ENCODE measurements at places on chromosomes 7 and 10.

- DNase-seq: peak; percentile 67
Observed at GRCh38 chr7:2522780-2523433, 3.3 kb downstream of the LFNG start.

DNA sequence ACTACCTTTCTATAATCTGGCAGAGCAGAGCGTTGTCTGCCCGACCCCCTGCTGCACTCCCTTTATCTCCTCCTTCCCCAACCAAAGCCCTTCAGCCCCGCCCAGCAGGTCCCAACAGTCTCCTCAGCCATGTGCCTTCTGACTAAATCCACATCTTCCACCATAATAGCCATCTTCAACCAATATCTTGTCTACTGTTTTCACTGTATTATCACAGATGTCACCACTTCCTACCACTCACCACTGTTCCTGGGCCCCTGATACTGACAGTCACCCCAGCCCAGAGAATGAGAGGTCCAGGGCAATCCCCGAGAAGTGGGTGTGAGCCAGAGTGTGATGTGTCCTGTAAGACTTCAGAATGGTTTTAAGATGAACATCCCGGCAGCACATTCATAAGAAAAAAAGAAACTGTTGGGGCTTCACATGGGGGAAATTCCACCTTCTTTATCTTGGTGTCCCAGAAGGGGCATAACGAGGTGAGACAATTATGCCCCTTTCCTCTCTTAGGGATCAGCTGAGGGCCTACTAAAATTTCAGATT, 25.3 kb downstream of the CCDC6 start:
- DNase-seq: no peak

DNA sequence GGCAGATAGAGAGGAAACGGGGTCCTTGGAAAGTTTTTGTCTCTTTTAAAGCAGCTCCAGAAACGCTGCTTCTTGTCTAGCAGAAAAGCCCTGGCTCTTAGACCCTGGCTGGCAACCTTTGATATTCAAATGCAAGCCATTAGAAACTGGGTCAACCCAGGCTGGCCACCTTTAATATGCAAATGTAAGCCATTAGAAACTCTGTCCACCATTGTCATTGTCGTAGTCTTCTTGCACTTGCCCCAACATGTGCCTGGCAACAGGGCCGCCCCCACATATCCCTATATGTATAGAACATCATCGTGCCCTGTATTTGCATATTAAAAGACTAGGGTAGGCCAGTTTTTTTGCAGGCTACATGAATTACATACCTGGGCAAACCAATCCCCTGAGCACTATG, 621.3 kb upstream of the DPP6 start:
- no peak for DNase-seq

DNA sequence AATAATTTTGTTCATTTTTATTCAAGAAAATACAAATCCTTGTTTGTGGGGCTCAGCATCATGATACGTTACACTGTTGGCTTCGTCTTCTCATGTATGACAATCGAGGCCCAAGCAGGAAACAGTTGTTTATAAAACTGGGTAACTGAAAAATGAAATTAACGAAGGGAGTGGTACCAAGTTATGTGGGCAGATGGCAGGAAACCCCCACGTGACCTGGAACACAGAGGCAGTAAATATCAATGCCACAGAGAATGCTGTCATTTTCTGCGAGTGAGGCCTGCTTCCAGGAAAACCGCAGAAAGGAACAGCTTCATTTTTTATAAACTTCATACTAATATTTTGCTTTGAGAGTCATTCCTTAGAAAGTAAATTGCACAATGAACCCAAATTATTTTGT, 201.0 kb upstream of the ADARB2 start:
- no peak for DNase-seq

DNA sequence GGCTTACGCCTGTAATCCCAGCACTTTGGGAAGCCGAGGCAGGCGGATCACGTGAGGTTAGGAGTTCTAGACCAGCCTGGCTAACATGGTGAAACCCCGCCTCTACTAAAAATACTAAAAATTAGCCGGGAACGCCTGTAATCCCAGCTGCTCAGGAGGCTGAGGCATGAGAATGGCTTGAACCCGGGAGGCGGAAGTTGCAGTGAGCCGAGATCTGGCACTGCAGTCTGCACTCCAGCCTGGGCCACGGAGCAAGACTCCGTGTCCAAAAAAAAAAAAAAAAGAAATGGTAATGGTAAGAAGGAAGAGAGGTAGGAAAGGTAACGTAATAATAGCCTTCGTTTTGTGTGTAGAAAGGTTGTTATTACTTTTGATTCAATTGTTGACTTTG, 1.2 kb downstream of the HSPA14 start:
- DNase-seq: no peak

- DNase-seq: no peak
Observed at GRCh38 chr7:111561654-111561903, 713 bp downstream of the IMMP2L start.

DNA sequence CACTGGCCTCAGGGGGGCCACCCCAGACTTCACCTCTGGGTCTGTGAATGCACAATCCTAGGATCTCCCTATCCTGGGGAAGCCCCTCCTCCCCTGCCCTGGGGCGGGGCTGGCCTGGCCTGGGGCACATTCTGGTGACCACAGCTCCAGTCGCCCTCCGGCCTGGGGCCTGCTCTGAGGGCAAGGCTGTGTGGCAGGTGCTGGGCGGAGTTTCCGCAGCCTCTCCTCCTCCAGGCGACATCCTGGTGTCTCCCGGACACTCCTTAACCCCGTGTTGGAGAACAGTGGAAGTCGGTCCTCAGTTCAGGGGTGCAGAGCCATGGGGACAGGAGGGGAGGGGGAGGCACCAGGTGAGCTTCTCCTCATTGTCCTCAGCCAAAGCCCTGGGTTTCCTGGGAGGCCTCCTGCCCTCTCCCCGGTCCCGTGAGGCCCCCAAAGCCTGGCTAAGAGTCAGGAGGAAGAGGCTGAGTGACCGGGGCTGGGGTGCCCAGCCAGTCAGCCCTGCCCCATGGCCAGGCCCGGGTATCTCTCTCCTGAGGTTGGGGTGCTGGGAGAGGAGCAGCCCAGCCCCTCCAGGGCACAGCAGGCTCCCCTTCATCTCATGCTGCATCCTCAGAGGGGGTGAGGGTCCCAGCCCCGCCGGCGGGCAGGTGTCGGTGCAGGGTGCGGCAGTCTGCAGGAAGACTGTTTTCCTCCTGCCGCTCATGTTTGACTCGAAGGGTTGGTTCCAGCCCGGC, 22.6 kb downstream of the UNCX start:
- DNase-seq: no peak

DNA sequence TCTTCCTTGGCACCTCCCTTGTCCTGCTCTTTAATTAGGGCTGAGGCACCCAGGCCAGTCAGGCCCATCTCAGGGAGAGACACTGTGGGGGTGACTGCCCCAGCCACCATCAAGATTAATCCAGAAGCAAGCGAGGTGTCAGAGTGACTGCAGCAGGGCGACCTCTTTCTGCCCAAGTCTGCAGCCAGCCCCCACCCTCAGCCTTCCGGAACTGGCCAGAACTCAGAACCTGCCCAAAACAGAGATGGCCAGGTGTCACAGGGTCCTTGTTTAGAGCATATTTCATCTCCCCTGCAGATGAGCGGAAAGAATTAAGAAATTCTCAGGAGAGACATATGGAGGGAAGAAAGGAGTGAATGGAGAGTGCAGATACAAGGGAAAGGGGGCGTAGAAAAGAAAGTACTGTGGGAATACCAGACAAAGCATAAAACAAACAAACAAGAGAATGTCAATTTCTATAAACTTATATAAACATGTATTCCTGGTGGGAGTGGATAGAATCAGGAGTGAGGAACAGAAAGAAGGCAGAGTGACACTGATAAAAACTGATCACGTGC, 188.8 kb upstream of the NRP1 start:
- DNase-seq: no peak

- DNase-seq: no peak
Observed at GRCh38 chr10:127896590-127896989, 3.8 kb upstream of the CLRN3 start.

DNA sequence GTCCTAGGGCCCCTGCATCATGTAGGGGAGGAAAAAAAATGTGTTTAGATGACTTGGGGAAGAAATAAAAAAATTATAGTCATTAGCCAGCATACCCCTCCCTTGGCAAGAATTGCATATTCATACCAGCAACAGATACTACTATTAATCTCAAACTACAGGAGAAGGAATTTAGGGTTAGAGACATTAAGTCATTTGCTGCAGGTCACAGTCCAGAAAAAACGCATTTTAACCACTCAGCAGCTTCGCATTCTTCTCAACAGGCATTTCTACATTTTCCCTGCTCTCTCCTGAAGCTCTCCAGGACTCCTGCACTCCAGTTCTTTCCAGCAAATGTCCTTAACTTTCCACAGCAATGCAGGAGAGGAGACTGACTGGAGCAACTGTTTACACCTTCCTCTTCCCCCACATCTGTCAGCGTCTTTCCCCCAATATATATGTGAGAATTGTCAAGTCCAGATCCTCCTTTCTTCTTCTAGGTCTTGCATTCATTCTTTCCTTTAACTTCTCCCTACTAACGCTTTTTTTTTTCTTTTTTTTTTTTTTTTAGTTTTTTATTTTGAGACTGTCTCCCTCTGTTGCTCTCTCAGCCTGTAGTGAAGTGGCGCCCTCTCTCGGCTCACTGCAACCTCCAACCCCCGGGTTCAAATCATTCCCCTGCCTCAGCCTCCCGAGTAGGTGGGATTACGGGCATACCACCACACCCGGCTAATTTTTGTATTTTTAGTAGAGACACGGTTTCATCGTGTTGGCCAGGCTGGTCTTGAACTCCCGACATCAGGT, 35.6 kb downstream of the PRPS1L1 start:
- DNase-seq: no peak

- no peak for DNase-seq
Observed at GRCh38 chr10:13527864-13528122, 1.0 kb downstream of the BEND7 start.

GRCh38 chr7:91949221-91950009, 8.8 kb downstream of the AKAP9 start:
- DNase-seq: no peak

DNA sequence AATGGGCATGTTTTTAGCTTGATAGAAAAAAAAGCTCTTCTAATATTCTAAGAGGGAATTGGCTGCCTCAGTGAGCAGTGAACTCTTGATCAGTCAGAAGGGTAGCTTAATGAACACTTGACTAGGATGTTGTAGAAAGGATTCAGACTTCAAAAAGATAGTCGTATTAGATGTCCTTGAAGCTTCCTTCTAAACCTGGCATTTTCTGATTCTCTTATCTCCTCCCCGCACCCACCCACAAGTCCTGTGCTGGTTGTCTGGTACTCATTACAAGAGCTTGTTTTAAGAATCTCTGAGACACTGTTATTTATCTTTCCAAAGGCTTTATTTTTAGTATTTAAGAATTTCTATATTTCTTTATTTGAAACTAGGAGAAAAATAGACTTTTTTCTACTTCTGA, 7.4 kb upstream of the SMIM30 start:
- DNase-seq: no peak

GRCh38 chr10:59677253-59677831, 32.3 kb downstream of the SLC16A9 start:
- no peak for DNase-seq
